ENCODE measurements at places on chromosomes 12 and 14. TPM values are rescaled to one million over a fixed set of nuclear protein-coding genes. Genes with fewer than 3 reads are reported as not detected.

The TBX3 gene
- total RNA-seq: not detected

The DIO3 gene
- not detected for total RNA-seq

The SVOP gene
- not detected for total RNA-seq

DNA sequence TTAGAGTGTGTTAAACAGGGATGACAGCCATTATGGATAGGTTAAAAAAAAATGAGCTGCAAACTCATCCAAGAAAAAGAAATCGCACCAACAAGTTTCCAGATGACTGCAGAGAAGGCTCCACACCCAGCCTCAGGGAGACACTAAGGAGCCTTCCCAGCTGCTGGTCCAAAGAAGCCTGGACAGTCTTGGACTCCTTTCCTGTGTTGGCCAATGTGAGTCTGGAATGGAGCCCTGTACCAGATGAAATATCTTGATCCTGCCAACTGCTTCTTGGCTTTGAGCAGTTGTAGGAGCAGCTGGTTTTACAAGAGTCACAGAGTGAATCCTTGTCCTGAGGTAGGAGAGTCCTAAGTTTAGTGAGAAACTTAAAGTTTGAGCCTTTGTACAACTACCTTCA, 44.5 kb downstream of the SLC38A1 start:
- peaks cover 70% of the 10 kb centered on the region for H3K36me3 ChIP-seq
- peaks cover 74% of the 10 kb centered on the region for H3K4me1 ChIP-seq
- peak overlapping the region; percentile 76 for H3K27ac ChIP-seq
- no peak overlapping the region for H3K4me3 ChIP-seq
- no peak for DNase-seq

- no peak overlapping the region for H3K4me3 ChIP-seq
- DNase-seq: no peak
- H3K27me3 ChIP-seq: no peaks in the 10 kb centered on the region
- no peaks in the 10 kb centered on the region for H3K36me3 ChIP-seq
Observed at GRCh38 chr12:25876383-25877045, 82.0 kb upstream of the RASSF8 start.
